Substantia nigra (tissue), 51 donors: ENCODE measurements at places on chromosomes 7 and 10.

- no peak for DNase-seq
These were observed 32.7 kb downstream of the TSPAN15 start for GRCh38 chr10:69483963-69484362.

DNA sequence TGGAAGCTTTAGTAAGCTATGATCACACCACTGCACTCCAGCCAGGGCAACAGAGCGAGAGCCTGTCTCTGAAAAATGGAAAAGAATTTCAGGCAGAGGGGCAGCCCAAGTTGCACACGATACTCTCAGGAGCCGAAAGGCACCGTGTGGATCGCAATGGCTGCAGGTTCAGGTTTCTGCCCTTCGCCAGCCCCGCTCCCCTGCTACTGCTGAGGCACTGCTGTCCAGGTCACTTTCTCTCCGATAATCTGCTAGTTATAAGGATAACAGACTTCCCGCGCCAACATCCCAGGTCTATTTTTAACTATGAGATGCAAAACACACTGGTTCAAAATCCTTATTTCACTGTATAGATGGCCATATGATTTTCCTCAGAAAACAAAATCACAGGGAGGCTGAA lies 11.1 kb downstream of the BEND7 start:
- no peak for DNase-seq

GRCh38 chr7:133060004-133060403 lies 21.9 kb downstream of the CHCHD3 start:
- DNase-seq: no peak

DNA sequence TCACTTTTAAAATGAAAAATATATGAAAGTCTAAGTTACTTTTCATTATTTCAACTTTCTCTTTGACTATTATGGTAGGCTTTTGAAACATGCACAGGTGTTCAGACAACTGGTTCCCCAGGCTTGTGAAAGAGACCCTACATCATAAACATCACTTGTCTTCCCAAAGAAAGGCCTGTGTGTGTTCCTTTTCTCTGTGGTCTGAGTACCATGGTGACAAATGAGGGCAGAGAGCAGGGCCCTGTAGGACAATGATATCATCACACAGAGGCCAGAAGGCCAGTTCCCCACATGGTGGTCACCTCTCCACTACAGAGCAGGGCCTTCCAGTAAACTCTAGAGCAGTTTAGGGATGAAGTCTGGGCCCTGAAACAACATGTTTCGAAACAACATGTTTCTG lies 288.8 kb downstream of the USP6NL start:
- no peak for DNase-seq

- no peak for DNase-seq
These were observed 118.7 kb upstream of the CDK6 start for GRCh38 chr7:92955081-92955480.

DNA sequence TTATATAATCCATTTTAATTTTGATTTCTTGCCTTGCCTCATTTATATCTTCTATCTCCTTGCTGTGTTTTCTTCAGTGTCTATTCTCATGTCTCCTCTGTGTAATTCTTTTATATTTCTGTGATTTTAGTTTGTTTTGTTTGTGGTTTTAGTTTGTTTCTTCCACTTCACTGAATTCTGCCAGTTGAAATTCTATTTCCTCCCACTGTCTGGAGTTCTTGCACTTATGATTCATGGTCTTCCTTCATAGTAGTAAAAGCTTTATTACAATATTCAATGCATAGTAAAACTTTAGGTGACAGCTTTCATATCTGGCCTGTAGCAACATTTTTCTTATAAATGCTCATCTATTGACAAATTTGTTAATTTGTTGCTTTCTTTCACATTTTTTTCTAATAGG lies 113.3 kb downstream of the MAGI2 start:
- DNase-seq: no peak

- no peak for DNase-seq
These were observed 125.7 kb upstream of the CDK1 start for GRCh38 chr10:60652628-60653027.

- DNase-seq: no peak
These were observed 17.7 kb upstream of the OPALIN start for GRCh38 chr10:96376483-96376882.

DNA sequence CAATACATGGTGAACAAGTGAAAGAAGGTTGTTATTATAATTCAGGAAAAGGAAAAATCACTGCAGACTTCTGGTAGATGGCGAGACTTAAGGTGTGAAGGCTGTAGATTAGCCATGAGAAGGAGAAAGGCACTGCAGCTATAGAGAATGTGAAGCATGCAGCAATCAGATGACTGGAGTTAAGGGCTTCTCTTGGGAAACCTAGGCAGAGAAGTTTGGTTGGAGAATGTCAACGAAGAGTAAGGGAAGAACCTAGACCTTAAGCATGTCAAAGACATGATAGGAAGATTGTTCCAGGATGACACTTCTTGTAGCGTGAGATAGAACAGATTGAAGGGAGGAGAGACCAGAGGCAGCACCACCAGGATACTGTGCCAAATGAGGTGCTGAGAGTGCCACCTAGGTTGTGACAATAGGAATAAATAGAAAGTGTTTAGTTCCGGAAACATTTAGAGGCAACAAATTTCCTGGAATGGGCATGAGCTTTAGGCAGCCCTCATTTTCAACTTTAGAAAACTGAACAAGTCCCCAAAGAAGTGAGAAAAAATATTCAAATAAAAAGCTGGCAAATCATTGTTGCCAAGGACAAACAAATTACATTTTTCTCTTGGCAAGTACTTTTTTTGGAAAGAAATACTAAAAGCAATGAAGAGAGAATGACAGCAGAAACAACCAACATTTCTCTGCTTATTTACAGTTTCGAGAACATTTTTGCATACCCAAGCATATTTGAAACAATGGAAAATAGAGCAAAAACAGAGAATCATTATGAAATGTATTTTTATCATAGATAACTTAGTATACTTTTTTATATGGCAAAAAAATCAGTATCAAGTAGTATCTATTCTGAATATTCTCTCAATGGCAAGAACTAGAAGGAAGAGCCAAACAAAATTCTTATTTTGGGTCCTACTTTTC lies 4.9 kb downstream of the LRRC17 start:
- no peak for DNase-seq

DNA sequence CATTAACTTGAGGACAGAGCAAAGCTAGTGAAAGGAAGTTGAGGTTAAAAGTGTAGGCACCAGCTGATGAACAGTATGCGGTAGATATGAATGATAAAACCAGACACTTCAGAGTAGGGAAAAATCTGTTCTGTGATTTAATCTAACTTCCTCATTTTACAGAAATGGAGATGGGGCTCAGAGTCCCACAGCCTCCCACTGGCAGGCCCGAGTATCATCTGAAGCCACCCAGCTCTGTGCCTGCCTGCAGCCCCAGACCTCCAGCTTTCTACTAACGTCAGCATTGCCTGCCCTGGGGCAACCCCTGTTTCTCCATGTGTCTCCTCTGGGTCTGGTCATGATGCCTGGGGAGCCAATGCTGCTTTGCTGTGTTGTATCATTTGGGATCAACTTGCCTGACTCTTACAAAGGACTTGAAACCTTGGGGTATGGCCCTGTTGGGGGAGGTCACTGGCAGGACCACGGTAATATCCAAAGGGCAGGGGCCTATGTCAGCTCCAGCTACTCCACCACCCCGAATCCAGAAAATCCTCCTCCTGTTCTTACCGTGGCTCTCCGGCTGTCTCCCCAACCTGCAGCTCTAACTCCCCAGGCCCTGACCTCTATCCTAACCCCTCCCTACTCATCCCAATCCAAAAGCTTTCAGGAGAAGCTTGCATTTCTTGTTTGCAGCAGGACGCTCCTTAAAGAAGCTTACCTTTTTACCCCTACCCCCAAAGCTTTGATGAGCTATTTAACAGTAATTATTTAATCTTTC lies 56.2 kb upstream of the NPY start:
- DNase-seq: no peak

DNA sequence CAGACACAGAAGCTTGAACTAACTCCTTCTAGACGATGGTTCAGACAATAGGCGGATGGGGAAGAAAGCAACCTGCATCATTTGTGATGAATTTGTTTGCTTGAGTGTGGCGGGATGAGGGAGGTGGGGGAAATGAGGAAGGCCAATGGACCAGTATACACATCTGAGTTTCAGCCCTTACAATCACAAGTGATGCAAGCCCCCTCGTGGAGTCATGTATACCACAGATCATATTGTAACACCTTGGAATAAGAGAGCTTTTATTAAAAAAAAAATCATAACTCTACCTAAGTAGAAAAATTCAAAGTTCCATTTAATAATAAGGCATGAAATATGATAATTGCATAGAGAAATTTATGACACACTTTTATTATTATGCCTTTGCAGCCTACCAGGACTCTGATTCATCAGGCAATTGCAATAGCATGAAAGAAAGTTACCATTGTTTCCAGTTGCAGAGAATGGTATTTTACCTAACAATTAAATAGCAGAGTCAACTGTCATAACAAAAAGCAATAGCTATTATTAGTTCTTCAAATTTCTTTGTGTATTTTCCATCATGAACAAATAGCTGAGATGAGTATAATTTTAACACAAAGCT lies 230.2 kb upstream of the AKR1E2 start:
- no peak for DNase-seq

DNA sequence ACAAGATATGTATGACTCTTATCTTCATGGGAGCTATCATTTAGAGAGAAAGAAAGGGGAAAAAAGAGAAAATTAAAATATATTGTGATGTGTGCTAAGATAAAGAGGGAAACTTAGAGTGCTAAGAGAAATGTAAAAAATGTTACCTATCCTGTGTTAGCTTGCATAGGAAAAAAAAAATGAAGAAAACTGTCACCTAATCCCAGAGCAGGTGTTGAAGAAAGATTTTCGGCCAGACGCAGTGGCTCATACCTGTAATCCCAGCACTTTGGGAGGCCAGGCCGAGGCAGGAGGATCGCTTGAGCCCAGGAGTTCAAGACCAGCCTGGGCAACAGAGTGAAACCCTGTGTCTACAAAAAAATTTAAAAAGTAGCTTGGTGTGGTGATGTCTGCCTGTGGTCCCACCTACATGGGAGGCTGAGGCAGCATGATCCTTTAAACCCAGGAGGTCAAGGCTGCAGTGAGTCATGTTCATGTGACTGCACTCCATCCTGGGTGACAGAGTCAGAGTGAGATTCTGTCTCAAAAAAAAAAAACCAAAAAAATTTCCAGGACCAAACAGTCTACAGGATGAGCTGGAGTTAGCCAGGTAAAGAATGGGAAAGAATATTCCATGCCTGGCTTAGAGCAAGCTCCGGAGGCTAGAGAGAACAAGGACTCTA lies 2.4 kb upstream of the MKLN1 start:
- no peak for DNase-seq

- DNase-seq: peak; percentile 30
These were observed 1.2 kb downstream of the BMI1 start for GRCh38 chr10:22321924-22322640.

DNA sequence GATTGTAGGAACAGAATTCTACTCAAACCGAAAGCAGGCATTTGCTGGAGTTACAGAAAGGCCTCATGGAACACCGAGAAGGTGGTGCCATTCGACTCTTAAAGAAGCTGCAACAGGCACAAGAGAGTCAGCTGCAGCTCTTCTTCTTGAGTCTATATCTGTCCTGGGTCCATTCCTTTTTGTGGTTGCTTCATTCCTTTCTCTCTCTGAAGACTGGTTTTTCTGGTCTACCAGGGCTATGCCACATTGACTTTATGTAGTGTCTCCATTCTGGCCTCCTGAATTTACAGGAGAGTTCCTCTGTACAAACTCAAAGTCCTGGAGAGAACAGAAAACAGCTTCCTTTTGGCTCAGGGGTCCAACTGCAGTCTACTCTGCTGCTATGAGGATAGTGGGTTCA lies 132.8 kb downstream of the CFTR start:
- no peak for DNase-seq

DNA sequence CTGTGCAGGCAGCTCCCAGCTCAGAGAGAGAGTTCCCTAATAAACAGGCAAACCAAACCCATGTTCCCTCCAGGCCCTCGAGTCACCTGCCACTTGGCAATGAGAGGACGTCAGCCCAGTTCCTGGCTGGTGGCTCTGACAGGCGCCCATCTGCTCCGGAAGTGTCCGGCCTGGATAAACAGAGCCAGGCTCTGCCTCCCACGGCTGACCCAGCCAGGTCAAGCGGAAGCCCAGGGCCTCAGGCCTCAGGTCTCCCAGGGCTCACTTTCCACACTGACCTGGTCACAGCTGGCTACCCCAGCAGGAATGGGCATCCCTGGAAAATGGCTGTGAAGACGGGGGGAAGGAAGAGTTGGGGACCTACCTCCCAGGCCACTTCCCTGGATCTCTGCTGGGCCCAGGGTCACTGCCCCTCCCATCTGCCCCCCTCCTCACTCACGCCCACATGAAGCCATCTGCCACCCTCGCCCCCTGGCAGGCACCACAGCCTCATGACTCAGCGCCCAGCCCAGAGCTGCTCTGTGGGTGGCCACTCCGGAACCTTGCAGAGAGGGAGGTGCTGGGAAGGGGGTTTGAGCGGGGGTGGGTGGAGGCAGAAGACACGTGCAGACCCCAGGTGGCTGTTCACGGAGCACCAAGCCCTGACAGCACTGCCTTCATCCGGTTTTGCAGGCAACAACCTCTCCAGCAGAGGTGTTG lies 37.4 kb upstream of the DUSP5 start:
- DNase-seq: no peak

GRCh38 chr10:35442592-35442991 lies 106.3 kb downstream of the CCNY start:
- no peak for DNase-seq

DNA sequence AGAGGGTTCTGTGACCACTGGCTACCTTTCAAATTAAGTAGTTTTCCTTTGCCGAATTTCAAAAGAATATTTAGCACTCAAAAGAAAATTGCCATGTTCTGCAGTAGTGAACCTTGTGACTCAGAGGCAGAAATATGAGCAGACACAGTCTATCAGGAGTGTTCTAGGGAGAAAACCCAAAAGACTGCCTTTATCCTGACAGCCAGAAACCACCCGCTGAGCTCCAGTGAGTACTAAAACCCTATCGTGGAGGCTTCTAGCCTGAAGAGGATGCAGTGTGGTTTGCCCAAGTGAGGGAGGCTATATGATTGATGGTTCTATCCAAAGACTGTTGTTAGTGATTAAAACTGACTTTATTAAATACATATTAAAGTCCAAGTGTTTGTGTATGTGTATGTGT lies 21.9 kb downstream of the CHRM2 start:
- DNase-seq: no peak

- no peak for DNase-seq
These were observed 243.6 kb downstream of the PTPRN2 start for GRCh38 chr7:158343936-158344455.

- no peak for DNase-seq
These were observed 225.3 kb upstream of the ZMIZ1 start for GRCh38 chr10:78843495-78843894.

DNA sequence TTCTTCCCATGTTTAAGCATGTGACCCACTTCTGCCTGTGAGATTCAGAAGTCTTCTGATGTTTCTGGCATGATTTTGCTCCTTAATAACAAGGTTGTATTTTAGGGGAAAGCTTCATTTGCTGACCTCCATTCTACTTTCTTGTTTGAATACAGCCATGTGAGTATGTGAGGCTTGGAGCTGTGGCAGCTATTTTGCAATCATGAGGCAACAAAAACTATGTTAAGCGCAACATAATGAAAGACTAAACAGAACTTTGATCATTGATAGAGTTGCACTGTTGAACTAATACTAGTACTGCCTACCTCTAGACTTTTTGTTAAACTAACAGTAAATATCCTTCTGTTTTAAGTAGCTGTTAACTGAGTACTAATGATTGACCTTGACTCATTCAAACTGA lies 203.8 kb upstream of the FAM3C start:
- DNase-seq: no peak
